ENCODE measurements at places on chromosomes 13 and 19.

DNA sequence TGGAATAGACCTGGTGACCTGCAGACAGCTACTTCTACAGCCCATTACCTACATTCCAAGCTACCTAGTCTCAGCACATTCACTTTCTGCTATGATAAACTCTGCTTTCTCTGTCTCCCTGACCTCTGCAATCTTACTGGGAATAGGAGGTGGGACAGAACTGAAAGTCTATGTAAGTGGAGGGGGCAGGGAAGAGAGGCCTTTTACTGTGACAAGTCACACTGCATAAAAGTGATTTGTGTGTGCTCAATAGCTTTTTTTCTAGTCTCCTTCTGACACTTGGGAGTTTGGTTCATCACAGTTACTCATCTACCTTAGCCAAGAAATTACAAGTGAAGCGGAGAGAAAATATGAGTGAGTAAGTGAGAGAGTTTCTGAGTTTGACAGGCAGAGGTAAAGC, 322.4 kb downstream of the OLFM4 start:
- DNase-seq, result no peak

DNA sequence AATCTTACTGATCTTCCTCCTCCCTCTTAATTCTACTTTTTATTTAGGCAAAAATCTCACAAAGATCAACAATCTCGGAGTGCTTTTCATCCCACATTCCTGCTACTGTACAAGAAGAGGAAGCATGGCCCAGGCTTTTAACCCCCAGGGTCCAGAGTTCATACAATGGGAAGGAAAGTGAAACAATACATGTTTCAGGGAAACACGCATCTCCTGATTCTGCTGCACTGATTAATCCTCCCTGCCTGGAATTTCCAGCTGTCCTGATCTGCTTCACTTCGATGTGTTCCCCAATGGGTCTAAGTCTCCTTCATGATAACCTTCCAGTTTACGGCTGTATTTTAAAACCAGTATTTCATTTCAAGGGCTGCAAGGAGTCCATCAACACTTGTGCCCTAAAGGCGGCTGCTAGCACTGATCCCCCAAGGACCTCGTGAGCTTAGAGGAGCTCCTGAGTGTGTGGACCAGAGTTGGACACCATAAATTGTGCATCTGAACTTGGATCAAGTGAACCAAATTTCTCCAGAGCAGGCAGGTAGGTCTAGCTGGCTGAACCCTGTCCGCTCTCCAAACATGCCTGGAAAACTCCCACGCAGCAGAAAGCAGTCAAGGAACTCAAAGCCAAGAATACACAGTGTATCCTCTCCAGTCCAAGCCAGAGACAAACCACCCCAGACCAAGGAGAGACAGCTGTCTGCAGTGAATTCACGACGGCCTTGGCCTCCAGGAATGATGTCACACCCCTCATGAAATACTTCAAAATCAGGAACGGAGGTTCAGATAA, 44.3 kb downstream of the COL4A1 start:
- DNase-seq, result no peak

DNA sequence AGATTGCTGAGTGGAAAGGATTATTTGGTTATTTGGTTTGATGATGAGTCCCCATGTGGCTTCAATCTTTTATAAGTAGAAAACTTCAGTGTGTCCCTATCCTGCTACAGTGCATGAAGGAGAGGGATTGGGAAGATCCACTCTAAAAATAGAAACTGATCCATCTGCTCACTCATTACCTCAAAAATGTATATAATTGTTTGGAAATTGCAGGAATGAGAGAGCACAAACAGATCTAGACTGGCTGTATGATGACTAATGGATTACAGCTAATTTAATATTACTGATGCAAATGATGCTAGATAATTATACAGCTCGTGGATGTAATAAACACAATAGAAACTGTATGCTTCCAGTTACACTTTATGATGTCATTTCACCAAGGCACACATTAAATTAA, 625.3 kb upstream of the PRR20A start:
- no peak for DNase-seq

DNA sequence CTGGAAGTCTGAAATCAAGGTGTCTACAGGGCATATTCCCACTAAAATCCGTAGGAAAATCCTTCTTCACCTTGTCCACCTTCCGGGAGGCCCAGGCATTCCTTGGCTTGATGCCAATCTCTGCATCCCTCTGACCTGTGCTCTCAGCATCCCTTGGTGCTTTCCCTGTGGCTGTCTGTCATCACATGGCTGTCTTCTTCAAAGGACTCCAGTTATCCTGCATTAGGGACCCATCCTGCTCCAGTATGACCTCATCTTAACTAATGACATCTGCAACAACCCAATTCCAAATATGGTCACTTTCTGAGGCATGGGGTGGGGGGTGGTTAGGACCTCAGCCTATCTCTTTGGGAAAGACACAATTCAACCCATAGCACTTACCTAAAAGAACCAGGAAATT, 423.8 kb downstream of the IRS2 start:
- no peak for DNase-seq

- no peak for DNase-seq
These were observed 76.8 kb downstream of the IER2 start for GRCh38 chr19:13226983-13227382.

DNA sequence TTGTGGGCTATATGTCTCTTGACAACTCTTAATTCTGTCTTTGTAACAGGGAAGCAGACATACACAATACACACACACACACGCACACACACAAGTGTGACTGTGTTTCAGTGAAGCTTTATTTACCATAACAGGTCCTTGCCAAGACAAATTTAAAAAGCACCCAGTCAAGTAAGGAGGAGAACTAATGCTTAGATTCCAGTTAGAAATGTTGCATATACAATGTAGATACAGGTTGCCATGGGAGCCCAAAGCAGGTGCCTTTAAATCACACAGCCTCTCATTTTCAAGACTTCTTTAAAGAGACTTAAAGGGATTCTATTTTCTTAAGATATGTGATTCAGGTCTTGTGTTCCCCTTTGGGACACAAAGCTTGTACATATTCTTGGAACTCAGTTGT, 1551.9 kb downstream of the EFNB2 start:
- no peak for DNase-seq

GRCh38 chr19:5290336-5291262, 50.0 kb downstream of the PTPRS start:
- no peak for DNase-seq

DNA sequence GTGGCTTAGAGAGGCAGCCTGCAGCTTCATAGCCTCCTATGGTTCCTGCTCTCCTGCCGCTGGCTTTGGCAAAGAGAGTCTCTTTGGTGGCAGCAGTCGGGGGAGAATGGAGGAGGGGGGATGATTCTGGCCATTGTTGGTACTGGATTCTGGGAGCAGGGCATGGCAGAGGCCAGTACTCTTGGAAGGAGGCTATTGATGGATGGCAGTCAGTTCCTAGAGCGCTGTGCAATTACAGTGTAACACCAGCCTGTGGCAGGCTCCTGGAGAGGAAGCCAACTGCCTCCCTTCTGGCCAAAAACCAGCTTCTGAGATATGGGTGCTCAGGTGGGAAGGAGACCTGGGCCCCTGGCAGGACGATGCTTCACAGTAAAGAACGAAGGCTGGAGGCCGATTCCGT, 47.9 kb upstream of the TMTC4 start:
- DNase-seq, result no peak

DNA sequence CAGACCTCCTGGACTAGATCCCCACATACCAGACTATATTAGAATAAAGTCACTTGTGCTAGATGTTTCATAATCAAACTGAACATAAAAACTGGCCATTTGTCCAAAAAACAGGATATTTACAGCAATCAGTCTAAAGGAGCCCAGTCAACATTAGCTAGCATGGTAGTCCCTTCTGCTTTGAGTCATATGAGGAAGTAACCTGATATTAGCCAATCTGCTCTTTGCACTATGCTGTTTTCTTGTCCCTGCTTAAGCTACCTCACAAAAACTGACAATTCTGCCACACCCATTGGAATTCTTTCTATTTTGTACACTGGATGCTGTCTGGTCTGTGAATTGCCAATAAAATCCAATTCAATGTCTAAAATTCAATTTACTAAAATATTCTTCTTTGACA, 1824.2 kb downstream of the OLFM4 start:
- DNase-seq, result no peak

- no peak for DNase-seq
These were observed 114.0 kb upstream of the SLC7A1 start for GRCh38 chr13:29709407-29710069.

DNA sequence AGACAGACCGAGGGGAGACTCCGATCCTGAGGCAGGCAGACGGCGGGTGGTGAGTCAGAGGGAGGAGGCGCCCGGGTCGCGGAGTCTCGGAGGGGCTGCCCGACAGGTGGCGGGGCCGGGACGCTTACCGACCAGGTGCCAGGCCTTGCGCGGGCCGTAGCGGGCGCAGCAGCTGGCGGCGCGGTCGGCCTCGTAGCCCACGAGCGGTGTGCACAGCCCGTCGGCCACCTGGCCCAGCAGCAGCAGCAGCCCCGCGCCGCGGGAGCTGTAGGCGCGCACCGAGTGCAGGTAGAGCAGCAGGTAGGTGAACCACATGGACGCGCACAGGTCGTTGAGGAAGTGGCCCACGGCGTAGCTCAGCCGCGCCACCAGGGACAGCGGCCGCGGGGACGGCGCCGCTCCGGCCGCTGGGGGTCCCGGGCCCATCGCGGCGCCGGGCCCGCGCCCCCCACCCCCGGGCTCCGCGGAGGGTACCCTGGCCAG, 367 bp downstream of the MFSD12 start:
- DNase-seq, result peak; percentile 65

- DNase-seq, result peak; percentile 66
These were observed 25.1 kb upstream of the KCTD15 start for GRCh38 chr19:33771384-33772101.

- no peak for DNase-seq
These were observed 2.9 kb downstream of the LILRA2 start for GRCh38 chr19:54576411-54576976.

DNA sequence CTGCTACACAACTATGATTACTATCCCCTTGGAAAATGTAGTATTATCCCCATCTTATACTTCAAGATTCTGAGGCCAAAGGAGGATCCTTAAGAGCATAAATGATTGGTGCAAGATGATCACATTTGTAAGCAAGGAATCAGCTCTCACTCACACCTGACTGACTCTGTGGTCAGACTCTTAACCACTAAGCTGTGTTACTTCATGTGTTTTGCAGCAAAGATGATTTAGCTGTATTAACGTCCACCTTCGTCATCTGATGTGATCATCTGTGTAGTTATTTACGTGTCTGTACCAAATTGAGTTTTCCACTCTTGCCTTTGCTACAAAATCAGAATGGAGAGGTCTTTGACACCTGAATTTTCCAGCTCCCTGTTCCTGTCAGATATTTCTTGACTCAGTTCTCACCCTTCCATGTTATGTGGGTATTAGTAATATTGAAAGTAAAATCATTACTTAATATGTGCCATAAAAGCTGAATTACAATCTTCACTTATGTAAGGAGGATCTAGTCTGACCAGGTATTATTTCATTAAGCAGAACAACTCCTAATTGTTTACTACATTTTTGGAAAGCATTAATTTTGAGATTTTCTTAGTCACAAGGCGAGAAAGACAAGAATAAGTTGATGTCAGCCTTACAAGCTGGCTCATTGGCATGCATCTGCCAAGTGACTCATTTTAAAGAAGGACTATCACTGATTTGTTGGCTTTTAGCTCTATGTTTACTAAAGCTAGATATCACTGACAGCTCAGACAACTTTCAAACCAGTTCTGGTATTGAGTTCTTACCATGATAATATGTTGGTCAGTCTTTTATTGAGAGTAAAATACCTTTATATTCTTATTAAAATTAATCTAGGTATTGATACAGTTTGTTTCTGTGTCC, 1279.8 kb upstream of the PCDH9 start:
- DNase-seq, result no peak

DNA sequence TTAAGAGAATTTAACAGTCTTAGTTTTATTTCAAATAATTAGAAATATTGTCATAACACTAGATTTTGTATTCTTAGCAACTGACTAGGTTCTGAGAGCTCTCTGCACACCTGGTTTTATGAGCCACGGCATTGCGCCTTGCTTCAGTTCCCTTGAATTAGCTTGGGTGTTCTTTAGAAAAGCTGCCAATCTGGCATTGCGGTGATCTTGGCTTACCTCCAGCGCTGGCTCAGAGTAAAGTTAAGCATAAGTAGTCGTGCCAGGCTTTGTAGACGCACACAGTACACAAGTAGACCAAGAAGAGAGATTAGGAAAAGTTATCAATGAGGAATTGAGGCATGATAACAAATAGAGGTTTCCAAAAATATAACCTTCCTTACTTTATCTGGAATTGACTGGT, 45.7 kb downstream of the TPP2 start:
- no peak for DNase-seq

GRCh38 chr19:5003781-5004180, 34.9 kb downstream of the KDM4B start:
- DNase-seq, result no peak

GRCh38 chr13:110593430-110594130, 21.8 kb upstream of the NAXD start:
- no peak for DNase-seq

GRCh38 chr13:34076319-34076718, 258.4 kb downstream of the RFC3 start:
- no peak for DNase-seq

GRCh38 chr13:25281935-25282332, 5.4 kb downstream of the MTMR6 start:
- DNase-seq, result peak; percentile 34

- no peak for DNase-seq
These were observed 400.2 kb downstream of the SLITRK5 start for GRCh38 chr13:88071371-88071770.

GRCh38 chr13:97978651-97979050, 25.2 kb downstream of the IPO5 start:
- DNase-seq, result no peak

DNA sequence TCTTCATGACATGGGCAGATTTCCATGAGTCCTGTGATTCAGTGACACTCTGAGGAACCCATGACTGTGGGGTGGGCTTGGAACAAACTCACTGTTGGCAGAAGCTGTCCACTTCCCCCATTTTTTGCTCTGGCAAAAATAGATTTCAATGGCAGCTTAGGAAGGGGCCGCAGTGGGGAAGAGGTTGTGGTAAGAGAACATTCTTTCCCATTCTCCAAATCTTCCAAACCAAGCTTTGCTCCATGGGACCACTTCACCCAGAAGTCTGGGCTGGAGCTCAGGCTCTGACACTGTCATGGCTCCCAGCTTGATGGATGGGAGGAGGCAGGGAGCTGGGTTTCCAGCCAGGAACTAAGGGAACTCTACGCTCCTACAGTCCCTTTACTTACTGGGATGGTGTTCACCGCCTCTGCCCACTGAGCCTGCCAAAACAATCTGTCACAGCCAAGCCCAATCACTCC, 24.9 kb upstream of the MEDAG start:
- no peak for DNase-seq

GRCh38 chr13:20077086-20077485, 83.8 kb downstream of the GJA3 start:
- DNase-seq, result no peak

DNA sequence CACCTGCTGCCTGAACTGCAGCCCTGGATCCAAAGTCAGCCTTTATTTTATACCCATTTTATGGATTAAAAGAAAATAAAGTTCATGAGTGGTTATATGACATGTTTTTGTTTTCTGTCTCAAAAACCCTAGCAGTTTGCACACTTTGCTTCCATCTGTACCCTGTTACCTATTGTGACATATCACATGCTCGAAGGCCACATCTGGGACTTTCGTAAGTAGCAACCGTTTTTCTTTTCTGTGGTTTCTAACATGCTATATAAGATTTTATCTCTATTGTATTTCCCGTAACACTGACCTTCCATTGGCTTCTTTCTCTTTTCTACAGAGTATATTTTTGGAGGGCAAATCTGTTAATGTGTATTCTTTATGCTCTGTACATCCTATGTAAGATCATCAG, 1007.2 kb downstream of the PCDH9 start:
- no peak for DNase-seq

Data from stimulated activated CD4-positive, alpha-beta T cell treated with anti-CD3 and anti-CD28 coated beads, Interleukin-1b, Interleukin-23, amount 100 ng/mL, for 48 hours (primary cell).